DMS79 (cell line): ENCODE measurements at places on chromosomes 2 and 18.

DNA sequence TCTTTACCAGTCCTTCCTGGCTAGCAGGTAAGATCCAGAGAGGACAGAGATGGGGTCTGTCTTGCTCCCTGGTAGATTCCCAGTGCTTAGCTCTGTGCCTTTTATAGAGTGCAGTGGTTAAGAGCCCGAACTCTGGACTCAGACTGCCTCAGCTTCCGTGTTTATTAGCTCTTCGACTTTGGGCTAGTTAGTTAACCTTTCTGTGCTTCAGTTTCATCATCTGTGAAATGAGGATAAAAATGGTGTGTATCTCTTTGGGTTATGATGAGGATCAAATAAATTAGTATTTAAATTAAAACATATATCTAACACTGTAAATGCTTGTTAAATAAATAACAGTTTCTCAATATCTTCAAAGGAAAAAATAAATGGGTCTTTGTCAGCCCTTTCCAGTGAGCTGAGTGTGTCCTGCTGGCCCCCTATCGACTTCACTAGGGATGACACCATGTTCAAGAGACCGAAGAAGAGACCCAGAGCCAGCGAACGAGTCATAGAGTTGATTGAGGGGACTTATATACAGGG lies 38.2 kb downstream of the CERS6 start:
- DNase-seq, result no peak

DNA sequence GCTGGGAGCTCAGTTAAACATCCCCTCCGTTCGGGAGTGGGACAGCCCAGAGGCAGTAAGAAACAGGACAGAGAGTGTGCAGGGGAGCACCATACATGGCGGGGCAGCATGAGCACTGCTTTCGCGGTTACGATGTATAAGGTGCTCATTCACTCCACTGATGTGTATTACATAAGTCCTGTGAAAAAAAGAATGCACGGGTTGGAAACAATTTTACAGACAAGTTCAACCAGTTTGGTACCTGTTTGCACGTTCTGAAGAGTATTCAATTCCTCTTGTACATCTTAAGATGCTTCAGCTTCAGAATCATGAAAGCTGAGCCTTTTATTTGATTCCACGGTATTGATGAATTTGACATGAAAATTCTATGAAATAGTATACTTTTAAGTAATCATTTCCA lies 97.8 kb upstream of the NETO1 start:
- no peak for DNase-seq

DNA sequence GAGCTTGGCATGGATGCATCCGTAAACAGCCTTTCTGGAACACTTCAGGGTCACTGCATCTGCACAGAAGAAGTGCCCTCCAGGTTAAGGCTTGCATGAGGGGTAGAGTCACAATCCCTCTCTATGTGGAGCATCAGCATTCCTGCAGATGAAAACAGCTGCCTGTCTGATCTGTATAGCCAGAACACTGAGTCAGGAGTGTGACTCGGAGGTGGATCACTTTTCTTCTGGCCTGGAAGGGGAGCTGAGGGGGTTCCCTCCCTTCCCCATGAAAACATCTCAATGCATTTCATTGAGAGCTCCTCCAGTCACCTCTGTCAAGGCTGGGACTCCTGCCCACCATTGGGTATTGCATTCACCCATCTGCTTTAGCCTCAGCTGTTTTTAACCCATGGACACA lies 72.5 kb upstream of the SERPINE2 start:
- no peak for DNase-seq

GRCh38 chr2:74554820-74555531 lies 456 bp downstream of the DOK1 start:
- no peak for DNase-seq

- peak; percentile 86 for DNase-seq
Measured at GRCh38 chr18:12960853-12961397, 13.1 kb downstream of the SEH1L start.
